ENCODE measurements at places on chromosomes 5 and 9.

GRCh38 chr5:153460421-153460820 is 30.0 kb upstream of the GRIA1 start:
- DNase-seq, result no peak

DNA sequence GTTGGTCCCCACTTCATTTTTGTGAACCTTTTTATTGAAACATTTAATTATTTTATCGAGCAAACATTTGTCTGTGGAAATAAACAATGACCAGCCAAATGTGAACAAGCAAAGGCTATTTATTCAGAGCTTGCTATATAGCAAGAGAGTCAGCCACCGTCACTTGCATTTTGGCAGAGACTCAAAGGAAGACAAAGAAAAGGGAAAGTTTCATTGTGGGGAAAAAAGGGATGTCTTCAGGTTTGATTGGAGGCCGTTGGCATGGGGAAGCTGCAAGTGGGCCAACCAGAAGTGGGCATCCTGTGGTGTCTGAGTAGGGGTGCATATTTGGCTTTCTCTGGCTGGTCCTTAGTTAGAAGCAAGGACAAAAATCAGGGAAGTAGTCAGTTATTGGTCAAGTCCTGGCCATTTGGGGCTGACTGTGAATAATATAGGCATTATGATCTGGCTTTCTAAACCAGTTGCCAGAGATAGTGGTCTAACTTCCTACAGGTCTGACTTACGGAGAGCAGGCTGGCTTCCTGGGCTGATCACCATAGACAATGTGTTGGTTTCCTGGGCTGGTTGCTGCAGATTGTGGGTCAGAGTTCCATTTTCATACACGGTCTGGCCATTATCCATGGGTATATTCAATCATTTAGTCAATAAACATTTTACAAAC is 16.6 kb downstream of the ENC1 start:
- no peak for DNase-seq

- DNase-seq, result peak; percentile 10
Measured at GRCh38 chr5:148209151-148209770, 6.4 kb downstream of the SPINK6 start.

- no peak for DNase-seq
Measured at GRCh38 chr5:136724161-136724560, 358.8 kb upstream of the TRPC7 start.

GRCh38 chr5:40680741-40681362 is 1.1 kb downstream of the PTGER4 start:
- DNase-seq, result no peak

GRCh38 chr9:12884736-12885395 is 110.0 kb downstream of the LURAP1L start:
- DNase-seq, result peak; percentile 25

DNA sequence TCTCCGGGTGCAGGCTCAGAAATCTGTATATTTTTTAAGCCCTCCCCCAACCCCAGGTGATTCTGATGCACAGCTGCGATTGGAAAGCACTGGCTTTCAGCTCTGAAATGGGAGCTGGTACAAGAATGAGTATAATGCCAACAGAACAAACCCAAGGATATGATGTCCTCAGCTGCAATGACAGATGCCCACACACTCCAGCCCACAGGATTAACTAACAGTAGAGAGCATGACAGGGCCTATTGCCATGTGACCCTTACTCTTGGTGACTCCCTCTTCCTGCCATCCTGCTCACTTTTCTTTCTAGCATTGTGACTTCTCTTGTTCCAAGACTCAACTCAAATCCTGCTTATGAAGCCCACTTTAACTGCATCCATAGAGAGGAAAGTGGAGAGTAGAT is 174.5 kb downstream of the FGF18 start:
- no peak for DNase-seq

GRCh38 chr5:83099001-83099400 is 21.7 kb downstream of the XRCC4 start:
- no peak for DNase-seq

DNA sequence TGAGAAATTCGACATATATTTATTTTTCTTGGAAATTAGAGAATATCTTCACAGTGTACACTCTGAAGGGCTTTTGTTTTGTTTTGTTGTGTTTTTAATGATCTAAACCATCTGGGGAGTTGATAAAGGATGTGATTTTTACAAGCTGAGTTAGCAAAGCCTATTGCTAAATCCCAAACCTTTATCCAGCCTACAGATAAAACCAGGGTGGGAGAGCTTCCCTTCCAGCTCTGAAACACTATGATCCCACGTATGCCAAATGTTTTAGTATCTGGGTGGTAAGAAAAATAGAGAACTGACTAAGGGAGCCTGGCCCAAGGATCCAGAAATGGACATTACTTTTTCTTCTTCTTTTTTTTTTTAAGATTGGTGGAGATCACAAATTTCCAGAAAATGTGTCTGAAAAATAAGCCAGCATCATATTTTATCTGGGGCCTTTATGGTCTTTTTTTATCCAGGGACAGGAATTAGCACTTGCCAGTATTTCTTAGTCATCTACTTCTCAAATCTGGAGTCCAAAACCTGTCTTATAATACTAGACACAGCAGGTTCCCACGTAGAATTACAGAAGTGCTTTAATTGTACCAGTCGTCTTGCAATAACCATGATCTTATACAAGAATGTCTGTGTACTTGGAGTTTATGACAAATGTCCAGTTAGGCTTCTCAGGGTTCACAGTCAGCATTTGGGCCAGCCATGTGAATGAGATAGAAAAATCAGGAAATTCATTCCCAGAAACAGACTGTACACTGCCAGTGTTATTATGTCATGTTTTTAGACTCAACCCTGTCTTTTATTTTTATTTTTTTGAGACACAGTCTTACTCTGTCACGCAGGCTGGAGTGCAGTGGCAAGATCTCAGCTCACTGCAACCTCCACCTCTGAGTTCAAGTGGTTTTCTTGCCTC is 290.8 kb upstream of the MPDZ start:
- DNase-seq, result no peak

GRCh38 chr9:132730054-132731033 is 60.1 kb downstream of the GTF3C4 start:
- no peak for DNase-seq

DNA sequence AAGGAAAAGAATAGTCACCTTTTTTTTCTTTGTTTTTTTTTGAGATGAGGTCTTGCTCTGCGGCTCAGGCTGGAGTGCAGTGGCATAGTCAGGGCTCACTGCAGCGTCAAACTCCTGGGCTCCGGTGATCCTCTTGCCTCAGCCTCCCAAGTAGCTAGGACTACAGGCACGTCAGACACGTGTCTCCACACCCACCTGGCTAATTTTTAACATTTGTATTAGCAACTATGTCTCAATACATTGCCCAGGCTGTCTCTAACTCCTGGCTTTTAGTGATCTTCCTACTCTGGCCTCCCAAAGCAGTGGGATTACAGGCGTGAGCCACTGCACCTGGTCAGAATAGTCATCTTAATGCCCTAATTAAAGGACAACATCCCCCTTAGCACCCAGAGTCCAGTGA is 54.4 kb upstream of the CTSL start:
- no peak for DNase-seq

DNA sequence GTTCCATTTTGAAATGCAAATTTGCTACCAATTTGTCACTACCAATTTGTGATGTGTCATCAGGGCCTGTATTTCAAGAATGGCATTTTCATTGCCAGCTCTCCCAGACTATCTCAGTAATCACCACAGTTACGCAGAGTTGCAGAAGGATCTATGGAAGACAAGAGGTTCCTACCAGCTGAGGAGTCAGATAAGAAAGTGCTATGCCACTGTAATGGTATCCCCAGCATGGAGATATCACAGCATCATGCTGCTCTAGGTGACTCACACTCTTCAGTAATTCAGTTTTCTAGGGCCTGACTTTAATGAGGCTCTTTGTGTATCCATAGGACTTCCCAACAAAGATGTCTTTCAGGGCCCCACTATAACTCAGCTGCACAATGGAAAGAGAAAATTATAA is 490.3 kb downstream of the ARHGEF28 start:
- no peak for DNase-seq

DNA sequence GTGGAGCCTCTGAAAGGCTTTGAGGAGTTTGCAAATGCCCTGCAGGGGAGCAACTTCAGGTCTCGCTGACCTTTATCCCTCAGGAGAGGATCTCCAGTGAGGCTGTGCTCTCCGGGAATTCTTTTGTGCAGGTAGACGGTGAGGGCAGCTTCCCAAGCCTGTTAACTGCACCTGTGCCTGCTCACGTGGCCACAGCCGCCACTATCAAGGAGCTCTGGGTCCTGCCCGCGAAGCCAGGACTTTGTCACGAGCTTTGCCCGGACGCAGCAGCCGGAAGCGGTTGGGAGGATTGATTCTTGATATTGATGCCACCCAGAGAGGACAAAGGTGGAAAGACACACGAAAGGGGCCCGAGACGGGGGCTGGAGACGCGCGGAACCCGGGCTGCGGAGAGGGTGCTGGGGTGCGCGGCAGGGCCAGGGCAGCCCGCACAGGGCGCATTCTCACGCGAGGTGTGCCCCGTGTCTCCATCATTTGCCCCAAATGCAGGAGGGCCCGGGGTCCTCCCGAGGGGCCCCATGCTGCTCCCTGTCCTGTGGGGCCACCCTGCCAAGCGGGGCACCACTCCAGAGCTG is 18.2 kb downstream of the SLC9A3 start:
- DNase-seq, result no peak

DNA sequence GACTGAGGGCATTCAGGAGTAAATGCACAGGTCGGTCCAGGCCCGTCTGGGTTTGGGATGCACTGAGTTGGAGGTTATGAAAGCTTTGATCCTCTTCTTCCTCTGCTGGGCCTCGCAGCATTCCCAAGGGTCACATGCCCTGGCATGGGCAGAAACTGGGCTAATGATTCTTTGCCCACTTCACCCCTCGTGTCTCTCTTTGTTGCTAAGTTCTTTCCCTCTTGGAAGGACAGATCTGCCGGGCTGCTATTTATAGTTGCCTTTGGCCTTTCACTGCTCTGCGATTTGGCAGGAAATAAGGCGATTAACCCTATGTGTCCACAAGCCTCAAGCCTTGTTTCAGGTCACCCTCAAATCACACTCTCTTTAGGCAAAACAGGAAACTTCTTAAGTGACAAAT is 66.9 kb downstream of the ENTREP1 start:
- no peak for DNase-seq

GRCh38 chr5:170221327-170221741 is 11.5 kb upstream of the C5orf58 start:
- peak; percentile 2 for DNase-seq

DNA sequence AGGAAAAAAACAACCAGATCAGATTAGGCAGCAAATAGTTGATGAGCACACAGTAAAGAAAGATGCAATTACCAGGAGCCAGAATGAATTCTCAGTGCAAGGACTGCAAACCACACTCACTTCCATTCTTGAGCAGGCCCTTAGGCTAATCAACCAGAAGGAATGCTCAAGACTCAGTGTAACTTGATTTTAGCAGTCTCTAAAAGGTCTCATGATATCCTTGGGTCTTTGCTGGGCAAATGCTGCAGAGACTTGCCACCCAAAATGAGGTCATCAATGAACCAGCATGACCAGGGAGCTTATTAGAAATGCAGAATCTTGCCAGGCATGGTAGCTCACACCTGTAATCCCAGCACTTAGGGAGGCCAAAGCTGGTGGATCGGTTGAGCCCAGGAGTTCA is 20.1 kb upstream of the TMEM245 start:
- DNase-seq, result no peak

DNA sequence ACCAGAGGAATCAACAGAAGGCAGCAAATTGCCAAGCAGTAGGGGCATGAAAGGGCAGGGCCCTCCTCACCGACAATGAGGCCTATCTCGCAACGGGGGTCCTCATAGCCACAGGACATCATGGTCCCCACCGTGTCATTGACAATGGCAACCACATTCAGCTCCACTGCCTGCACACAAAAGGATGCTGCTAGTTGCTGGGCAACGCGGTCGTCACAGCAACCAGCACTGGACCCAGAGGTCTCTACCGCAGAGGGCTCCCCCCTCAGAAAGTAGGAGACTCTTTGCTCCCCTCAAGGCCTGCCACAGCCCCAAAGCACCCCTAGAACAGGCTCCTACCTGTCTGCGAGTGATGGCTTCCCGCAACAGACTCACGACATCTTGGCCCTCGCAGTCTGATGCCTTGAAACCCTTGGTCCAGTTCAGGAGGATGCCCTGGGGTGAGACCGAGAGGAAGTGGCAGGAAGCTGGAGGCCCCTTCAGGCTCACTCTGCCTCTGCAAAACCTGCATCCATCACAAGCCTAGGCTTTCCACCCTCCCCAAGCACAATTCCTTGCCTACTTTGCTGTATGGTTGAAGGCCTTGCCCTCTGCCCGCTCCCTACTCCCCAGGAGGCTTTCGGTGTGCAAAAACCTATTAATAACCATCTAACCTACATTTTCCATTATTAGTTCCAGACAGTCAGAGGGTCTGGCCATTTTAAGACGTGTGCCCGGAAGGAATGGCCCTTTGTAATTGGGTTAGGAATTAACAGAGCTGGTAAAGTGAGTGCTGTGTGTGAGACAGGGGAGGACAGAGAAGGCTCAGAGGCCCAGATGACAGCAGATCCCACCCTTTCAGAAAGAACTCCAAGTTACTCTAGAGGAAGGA is 15.2 kb downstream of the HK3 start:
- no peak for DNase-seq

DNA sequence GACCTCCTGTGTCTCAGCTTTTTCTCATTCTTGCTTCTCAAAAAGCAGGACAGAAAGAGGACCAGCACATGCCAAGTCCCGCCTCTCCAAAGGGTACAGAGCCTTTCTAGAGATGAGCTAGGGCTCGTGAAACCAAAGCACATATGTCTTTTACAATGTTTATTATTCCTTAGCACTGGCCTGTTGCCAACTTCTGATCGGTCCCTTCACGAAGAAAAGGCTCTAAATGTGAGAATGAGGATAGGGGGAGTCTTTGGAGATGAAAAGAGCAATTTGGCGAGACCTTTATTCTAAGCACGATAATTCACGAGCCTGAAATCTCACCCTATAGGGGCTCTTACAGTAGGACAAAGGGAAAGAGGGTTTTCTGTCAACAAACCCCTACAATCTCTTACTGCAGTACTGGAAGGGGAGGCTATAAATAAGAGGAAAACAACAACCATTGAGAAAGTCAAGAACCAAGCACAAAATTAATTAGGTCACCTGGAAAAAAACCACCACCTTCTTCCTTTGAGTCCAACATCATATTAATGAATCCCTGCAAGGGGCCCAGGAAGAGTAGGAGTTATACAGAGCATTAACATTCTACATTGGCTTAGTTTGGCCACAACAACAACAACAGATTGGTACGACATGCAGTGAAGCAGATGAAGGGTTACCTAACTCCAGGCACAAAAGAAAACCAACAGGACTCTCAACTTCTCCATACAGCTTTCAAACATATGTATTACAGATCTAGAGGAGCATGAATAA is 309.5 kb downstream of the PDE4D start:
- DNase-seq, result peak; percentile 68

- DNase-seq, result peak; percentile 7
Measured at GRCh38 chr5:56816546-56817081, 1.3 kb downstream of the MAP3K1 start.

DNA sequence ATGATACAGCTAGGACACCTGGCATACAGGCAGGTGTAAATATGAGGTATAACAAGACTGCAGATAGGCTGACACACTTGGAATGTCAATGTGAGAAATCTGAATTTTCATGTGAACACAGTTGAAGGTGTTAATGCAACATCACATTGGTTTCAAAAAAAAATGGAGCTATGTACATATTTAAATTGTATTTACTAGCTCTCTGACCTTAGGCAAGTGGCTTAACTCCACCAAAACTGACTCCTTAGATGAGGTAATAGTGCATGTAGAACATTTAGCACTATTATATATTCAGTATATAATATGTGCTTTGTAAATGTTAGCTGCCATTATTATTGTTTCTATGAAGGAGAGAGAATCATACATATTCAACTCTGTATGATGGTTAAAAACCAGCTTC is 48.0 kb downstream of the HTR4 start:
- no peak for DNase-seq

All from NCI-H1092 (cell line).